ENCODE measurements at places on chromosomes 6 and 20.

DNA sequence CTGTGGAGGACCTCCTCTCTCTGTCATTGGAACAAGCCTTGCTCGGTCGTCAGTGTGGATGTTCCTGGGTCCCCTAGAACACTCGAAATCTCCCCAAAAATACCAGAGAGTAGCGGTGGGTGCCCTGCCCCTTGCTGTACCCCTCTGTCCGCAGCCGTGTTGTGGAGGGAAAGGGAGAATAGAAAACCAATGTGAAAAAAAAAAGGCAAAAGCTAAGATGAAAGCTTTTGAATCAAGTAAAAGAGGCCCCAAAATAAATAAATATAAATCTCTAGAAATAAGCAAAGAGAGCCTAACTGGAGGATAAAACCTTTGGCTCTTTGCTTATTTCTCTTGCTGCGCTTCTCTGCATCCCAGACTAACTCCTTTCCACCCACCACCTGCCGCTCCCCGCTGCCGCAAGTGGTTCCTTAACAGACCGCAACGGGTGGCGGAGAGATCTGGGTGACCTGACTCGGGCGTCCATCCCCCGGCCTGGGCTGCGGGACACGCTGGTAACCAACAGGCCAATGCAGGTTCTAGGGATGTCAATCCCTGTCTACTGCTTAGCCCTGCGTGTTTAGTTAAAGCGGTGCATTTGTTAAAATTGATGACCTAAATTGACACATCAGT is 110.0 kb downstream of the GPX5 start:
- no peak for DNase-seq

DNA sequence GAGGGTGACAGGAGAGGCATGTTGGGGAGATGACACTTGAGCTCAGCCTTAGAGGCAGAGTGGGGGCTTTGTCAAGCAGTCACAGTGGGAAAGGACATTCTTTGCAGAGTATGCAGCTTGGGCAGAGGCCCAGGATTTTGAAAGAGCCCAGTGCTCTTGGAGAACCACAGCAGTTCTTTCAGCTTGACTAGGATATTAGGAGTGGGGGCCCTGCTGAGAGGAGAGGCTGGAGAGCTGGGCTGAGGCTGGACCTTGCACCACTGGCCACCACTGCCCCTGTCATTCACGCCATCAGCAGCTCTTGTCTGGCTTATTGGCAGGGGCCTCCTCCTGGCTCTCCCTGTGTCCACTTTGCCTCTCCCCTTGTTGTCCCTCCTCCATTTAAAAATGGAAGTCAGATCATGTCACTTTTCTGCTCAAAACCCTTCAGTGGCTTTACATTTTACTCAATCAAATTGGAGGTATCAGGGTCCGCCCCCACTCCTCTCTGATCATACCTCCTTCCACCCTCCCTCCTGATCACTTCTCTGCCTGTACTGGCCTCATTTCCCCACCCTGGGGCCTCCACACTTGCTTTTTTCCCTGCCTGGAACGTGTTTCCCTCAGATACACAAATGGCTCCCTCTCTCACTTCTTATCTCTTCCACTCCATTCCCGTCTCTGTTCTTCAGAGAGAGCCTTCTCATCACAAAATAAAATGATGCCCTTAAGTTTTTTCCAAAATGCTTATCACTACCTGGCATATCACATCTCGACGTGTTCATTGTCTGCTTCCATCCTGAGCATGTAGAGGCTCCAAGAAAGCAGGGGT is 10.5 kb downstream of the MANBAL start:
- DNase-seq, result no peak

DNA sequence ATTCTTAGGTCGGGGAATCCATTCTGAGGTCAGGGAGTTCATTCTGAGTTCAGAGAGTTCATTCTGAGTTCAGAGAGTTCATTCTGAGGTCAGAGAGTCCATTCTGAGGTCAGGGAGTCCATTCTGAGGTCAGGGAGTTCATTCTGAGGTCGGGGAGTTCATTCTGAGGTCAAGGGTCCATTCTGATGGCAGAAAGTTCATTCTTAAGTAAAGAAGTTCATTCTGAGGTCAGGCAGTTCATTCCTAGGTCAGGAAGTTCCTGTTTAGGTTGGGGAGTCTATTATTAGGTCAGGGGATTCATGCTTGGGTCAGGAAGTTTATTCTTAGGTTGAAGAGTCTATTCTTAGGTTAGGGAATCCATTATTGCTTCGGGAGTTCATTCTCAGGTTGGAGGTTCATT is 16.5 kb upstream of the NXT1 start:
- no peak for DNase-seq

DNA sequence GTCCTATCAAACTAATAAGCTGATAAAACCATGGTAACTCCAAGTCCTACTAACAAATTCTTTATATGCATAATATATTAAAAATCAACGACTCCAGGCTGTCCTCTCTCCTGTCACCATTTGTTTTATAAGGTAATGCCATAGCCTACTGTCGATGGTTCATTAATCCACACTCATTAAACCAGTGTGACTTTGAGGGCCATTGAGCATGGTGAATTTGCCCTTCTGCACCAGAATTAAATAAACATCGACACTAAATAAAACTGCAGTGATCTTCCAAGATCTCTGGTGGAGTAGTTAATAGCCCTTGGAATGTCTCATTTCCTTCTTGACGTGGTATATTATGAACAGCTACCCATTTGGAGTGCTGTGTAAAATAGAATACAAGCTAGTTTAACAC is 358.5 kb downstream of the CBLN4 start:
- no peak for DNase-seq

- no peak for DNase-seq
Measured at GRCh38 chr20:59589086-59589684, 15.2 kb upstream of the PHACTR3 start.

GRCh38 chr6:140434761-140435160 is 1060.3 kb upstream of the CITED2 start:
- no peak for DNase-seq

- DNase-seq, result no peak
Measured at GRCh38 chr6:23656255-23657194, 469.5 kb upstream of the NRSN1 start.

DNA sequence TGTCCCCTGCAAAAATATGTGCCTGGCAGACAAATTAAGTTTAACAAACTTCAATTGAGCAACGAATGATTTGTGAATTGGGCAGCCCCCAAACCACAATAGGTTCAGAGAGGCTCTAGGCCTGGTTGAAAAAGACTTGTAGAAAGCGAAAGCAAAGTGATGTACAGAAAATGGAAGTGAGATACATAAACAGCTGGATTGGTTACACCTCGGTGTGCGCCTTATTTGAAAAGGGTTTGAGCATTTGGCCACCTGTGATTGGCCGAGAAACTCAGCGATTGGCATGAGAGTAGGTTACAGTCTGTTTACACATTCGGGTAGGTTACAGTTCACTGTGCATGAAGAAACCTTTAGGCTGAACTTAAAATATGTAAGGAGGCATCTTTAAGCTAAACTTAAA is 136.9 kb downstream of the CD83 start:
- DNase-seq, result no peak

GRCh38 chr20:53608071-53608455 is 14.4 kb upstream of the ZNF217 start:
- no peak for DNase-seq

DNA sequence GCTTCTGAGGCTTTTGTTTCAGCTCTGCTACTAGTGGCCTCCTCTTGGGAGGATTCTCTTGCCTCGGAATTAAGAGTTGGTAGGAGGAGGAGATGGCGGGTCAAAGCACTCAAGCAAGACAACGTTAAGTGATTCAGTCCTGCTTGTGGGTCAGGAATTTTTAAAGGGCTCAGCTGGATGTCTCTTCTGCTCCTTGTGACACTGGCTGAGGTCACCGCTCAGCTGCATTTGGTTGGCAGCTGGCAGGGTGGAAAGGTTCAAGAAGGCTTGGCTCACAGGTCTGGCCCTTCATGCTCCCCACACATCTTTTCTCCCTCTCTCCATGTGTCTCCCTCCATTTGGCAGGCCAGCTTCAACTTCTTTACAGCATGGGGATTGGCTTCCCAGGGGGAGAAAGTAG is 641.4 kb downstream of the KIF16B start:
- no peak for DNase-seq

GRCh38 chr6:1131285-1132079 is 180.4 kb upstream of the FOXQ1 start:
- no peak for DNase-seq

- DNase-seq, result no peak
Measured at GRCh38 chr6:168165373-168165772, 86.4 kb upstream of the FRMD1 start.

DNA sequence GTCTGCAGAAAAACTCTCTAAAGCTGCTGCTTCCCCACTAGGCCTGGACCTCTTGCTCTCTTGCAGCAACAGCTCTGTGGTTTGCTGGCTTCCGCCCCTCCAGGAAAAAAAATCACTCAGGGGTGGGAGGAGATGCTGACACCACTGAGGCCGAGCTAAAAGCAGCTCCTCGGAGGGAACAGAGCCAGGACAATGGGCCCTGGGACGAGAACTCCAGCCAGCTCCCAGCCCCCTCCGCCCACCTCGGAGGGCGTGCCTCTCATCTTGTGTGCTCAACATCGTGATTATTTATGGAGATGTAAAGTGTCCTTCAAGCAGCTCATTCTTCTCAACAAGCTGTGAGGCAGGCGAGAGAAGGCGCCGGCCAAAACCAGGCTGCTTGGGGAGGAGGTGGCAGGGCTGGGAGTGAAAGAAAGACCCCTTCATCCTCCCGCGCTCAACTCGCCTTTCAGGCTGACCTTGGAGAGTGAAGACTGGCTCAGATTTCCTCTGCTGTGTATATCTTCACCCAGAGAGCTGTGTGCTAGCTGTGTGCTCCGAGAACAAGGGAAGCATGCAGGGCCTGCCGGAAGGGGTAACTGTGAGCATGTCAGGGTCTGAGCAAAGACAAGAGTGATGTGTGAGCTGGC is 53.5 kb upstream of the LRFN2 start:
- no peak for DNase-seq

DNA sequence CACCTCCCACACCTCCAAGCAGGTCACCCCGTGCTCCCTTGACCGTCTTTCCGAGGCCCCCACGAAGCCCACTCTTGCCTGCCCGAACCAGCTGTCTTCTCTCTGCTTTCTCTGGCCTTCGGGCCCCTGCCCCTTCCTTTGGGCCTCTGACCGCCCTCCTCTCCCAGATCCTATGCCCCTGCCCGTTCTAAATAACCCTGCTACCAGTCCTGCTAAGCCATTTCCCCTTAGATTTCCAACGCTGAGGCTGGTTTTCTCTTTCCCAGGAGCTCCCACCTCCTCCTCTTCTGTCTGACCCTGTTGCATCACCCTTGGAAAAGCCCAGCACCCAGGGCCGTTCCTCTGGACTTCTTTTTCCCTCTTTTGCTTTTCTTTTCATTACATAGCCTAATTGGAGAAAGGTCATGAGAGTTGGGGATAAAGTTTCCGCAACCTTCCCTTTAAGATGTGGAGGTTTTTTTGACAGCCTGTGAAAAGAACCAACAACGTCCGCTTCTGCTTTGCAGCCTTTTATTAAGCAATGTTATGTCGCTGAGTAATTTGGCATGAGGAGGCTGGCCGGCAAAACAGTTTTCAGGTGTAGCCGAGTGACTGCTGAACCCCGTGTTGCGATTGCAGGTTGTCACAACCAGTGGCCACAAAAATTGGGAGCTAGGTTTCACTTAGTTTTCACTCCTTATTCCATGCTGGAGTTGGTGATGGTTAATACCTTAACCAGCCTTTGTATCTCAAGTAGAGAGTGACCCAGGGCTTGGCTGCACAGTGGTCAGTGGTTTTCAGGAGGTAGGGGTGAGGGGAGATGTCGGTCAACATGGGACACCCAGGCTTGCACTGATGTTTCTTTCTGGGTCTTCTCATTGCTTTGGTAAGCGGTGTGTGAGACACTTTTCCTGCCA is 970 bp downstream of the BLTP3A start:
- DNase-seq, result no peak

DNA sequence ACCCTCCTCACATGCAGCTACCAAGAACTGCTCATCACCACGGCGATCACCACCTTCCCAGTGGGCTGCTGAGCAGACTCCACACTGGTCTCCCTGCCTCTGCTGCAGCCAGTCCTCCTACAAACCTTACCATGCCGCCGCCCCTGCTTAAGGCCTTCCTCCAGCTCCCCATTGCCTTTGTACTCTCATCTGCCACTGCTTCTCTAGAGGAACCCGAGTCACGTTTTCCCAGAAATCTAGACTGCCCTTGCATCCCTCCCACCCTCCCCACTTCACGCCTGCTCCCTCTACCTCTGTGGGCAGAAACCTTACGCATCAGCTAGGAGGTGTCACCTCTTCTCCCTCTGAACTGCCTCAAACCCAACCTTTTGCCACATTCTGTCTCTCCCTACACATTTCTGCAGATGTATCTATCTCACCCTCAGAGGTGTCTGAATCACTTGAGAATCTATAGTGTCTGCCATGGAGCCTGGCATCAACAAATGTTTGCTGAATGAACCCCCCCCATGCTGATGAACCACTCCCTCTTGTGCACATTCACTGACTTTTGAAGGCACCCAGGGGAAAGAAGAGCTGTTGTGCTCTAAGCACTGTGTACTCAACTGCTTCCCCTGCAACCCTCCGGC is 4.3 kb downstream of the E2F1 start:
- DNase-seq, result no peak

DNA sequence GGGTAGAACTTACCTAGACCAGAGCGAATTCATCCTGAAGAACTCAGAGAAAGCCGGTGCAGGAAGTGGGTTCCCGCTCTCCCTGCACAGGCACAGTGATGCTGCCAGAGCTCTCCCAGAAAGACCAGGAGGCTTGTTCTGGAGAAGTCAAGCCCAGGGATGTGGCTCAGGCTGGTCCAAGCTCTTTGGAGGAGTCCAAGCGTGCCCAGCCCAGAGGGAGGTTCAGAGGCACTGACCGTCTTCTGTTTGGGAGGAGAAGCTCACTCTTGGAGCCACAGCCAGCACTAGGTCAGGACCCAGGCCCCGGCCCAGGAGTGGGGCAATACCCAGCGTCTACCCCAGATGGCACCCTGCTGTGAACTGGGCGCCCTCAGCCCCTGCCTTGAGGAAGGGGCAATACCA is 1.5 kb upstream of the PMEPA1 start:
- DNase-seq, result no peak

GRCh38 chr6:44778513-44778912 is 391.0 kb downstream of the CDC5L start:
- DNase-seq, result no peak

DNA sequence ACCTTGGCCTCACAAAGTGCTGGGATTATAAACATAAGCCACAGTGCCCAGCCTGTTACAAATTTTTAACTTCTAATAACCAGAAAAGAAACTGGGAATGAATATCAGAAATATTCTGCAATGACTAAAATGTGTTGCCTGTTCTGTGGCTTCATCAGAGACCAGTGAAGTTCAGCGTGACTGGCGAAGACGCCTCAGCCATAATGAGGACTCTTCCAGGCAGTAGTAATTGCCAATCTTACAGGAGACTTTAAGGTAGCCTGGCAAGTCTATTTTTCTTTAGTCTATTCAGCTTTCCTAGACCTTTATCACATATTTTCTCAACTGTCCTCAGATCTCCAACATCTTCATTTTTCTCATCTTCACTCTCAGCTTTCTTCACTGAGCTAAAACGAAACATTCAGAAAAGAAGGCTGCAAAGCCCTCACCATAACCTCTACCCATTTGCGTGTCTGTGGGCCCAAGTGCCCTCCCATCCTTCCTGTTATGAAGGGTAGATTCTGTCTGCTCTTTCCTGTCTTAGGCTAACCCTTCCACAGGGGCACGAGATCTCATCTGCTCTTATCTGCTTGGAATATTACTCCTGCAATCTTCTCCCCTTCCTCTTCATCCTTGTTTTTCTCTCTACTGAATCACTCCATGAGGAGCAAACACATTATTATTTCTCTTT is 42.0 kb upstream of the OLIG3 start:
- no peak for DNase-seq

- no peak for DNase-seq
Measured at GRCh38 chr20:62935204-62935967, 2.6 kb upstream of the GID8 start.
